ENCODE measurements at places on chromosomes 3 and 15.

DNA sequence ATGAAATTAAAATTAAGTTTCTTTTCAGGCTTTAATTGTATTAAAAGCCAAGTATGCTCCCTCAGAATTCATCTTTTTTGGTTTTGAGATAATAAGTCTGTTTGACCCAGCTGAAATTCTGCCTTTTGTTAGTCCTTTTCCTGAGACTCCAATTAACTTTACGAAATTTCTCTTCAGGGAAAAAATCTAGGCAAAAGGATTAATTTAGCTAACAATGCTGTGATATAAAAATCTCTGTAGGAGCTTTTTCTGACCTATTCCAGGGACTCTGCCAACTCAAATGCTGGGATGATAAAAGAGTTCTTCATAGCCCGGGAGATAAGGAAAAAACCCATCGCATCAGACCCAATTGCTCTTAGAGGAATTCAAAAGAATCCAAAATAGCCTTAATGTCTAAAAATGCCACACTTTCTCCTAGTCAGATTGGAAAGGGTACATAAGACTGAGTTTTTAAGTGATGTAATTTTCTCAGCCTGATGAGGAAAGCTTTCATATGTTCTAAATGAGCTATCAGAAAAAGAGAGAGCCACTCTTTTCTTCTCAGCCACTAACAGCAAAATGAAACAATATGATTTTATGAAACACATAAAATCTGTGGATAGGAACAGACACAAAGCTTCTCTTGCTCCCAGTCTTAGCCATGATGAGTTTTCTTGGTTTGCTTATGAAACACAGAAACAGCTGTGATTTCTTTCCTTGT is 405.1 kb downstream of the ROBO1 start:
- DNase-seq: no peak

DNA sequence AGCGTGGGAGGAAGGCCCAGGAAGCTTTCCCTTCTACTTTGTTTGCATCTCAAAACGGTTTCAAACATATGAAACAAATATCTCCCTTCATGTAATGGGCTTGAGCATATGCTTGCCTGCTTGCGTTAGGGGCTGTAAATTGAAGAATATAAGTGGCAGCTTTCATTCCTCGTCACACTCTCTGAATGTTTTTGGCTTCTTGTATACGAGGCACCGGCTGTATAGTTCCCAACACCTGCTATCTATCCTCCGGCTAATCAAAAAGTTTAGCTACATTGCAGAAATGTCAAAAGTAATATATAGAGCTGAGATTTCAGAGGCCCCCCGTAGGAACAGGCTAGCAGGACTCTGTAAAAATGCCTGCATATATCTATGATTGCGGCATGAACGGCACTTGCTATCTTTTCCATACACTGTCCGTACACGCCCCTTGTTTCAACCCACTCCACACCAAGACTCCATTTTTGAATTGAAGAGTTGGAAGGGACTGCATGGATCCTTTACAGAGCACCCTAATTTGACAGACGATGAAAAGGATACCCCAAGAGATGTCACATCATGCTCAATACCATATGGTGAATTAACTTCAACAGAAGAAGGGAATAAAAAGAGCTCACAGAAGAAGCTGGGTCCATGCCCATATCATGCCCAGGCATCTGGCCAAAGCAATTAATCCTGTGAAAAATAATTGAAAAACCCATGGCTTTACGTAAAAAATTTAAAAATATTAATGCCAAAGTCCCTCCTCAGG is 2.5 kb downstream of the MASP1 start:
- no peak for DNase-seq

GRCh38 chr3:64109438-64109837 is 86.1 kb upstream of the PSMD6 start:
- no peak for DNase-seq

DNA sequence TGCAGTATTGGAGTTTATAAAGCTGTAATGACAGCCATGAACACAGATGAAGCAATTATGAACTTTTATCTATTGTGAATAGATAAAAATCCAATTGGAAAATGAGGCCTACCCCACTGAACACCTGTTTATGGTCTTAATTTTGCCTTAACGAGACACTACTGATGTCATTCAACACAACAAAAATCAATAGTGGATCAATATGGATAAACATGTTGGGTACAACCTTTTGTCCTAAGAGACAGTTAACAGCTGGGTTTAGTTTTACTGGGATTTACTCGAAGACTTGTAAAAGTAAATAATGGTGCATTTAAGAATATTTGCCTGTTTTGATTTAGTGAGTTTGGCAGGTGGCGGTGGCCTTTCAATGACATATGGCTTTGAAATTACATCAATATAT is 217.8 kb downstream of the NR1D2 start:
- no peak for DNase-seq

- no peak for DNase-seq
These were observed 80.7 kb upstream of the GSK3B start for GRCh38 chr3:120174811-120175539.

- no peak for DNase-seq
These were observed 58.1 kb downstream of the CD200 start for GRCh38 chr3:112390783-112391641.

DNA sequence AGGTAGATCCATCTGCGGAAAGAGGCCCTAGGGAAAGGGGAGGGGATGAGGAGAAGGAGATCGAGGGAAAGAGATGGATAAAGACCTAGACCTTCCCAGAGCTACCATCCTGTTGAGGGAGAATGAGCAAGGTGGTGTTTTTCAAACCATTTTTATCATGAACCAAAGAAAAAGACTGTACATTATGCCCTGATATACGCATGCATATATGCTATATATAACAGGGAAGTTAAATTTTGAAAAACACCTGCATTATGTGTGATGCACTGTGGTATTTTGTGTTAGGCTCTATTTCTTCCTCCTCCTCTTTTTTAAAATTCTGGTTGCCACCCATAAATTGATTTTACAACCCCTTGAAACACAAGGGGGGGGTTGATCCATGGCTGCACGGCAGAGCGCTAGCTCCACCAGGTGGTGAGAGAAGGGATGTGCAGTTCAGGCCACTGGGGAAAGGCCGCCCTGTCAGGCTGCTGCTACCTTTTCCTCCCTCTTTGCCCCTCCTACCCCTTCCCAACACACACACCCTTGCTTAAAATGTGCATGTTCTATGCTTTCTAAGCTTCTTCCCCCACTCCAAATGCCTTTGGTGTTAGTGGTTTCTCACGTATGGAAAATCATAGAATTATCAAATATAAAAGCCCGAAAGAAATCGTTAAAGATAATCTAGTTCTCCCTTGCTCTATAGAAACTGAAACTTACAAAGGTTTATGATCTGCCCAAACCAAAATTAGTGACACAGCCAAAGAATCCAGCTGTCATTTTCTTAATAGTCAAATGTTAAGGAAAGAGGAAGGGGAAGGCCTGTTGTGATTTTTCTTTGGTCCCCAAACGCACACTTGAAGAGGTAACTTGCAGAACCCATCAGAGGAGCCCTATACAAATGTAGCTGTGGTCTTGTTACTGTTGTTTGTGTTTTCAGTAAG is 262.0 kb upstream of the UMPS start:
- DNase-seq: no peak

DNA sequence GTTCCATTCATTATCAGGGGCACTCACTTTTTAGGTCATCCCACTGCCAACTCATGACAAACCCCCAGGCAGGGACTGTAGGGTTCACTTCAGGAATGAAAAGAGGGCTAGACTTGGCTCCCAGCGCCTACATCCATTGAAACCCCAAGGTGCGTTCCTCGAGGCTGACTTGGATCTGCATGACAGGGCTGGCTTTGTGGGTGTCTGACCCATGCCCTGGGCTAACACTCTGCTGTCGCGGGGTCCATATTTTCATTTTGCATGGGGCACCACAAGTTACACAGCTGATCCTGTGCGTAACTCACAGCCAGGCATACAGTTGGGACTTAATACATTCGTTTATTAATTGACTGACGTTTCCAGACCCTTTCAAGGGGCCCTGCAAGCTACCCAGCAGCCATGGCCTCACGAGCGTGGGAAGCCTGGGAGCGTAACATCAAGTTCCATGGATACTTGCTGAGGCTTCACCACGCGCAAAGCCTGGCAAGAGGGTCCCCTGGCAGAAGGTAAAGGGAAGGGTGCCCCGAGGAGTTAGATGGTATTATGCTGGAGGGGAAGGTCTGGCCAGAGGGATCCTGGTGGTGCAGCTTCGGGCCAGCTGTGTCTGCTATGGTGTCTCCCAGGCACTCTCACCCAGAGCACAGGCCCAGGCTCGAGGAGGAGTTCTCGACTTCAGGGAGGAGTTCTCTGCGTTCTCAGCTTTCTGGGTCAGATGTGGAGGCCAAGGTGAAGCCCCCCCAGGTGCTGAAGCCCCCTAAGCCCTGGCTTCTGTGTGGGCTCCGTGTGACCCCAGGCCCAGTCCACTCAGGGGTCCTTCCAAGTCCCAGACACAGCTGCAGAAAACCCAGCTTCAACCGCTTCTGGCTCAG is 85.4 kb downstream of the ADAMTS17 start:
- DNase-seq: no peak

DNA sequence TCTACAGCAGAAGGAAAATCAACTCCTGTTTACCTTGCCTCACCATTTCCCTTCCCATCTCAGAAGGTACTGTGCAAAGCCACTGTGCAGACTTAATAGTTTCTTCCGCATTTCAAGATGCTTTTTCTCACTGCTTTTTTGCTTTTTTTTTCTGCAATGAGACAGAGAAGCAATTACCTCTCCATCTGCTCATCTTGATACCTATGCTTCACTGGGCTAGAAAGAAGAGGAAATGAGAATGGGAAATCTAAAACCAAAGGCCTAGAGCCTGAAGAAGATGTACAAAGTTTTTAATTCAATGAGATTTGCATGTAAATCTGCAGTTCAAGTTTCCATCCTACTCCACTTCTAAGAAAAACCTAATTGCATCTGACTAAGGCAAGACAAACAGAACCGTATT is 238.1 kb upstream of the SETMAR start:
- no peak for DNase-seq

DNA sequence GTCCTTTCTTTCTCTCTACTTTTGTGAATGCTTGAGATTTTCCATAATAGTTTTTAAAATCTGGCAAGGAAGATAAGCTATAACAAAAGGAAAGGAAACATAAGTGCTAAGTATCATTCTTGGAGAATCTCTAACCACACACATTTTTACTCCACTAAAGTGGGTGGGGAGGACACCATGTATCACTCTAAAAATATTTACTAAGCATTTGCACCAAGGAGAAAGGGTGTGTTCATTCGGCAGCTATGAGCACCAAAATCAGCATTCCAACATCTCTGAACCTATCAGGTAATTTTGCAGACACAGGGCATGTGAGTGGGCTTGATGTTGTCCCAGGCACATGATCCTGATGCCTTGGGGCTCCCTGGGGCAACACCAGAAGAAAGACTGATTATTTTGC is 5.5 kb downstream of the B4GALT4 start:
- no peak for DNase-seq

DNA sequence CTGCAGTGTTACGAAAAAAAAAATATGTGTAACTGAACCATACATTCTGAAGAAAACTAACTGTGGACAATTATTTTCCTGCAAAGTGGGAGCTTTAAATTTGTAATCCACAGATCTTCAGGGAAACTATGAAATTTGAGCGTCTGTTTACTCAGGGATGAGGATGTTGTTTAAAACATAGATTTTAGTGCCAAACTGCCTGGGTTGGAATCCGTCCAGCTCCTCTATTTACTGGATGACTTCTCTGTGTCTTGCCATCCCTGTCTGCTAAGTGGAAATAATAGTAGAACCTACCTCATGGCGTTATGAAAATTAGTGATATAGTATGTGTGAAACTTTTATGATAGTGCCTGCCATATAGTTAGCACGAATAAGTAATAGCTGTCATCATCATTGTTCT is 666.5 kb downstream of the SQOR start:
- no peak for DNase-seq

DNA sequence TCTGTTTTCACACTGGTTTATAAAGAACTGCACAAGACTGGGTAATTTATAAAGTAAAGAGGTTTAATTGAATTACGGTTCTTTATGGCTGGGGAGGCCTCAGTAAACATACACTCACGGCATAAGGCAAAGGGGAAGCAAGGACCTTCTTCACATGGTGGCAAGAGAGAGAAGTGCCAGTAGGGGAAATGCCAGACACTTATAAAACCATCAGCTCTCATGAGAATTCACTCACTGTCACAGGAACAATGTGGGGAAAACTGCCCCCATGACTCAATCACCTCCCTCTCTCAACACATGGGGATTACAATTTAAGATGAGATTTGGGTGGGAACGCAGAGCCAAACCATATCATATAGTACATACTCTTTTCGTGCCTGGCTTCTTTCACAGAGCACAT is 42.4 kb downstream of the MAP2K1 start:
- no peak for DNase-seq

DNA sequence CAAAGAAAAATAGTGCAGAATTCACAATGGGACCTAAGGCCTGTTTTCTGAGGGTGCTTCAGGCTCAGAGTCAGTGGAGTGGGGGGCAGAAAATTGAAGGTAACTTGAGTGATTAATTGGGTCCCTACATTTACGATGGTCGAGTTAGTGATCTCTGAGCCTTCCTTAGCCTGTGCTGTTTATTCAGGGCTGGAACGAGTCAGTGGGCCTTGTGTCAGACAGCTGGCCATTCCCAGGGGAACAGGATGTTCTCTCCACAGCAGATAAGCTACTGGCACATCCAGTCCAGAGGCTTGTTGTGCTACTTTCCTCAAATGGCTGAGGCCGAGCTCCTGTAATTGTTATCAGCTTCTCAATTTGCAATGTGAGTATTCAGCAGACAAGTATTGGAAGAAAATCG is 29.2 kb upstream of the CNTN3 start:
- no peak for DNase-seq

GRCh38 chr3:165195241-165195639 is 944 bp downstream of the SLITRK3 start:
- DNase-seq: no peak

GRCh38 chr15:31049111-31049510 is 52.4 kb downstream of the TRPM1 start:
- no peak for DNase-seq

DNA sequence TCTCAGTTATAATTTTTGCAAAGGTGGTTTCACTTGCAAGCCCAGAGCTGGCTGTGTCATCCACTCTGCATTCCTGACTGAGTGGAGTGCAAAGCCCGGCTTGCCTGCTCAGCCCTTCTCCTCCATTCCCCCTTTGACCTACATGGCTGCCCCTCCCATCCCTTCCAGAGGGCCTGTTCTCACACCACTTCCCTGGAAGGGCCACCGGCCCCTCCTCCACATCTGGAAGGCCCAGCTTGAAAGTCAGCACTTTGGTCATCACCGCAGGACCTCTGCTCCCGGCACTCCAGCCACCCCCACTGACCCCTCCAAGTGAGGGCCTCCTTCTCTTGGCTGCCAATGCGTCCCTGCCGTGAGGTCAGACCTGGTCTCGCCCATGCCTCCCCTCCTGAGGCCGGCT is 74.1 kb upstream of the RNF7 start:
- no peak for DNase-seq

DNA sequence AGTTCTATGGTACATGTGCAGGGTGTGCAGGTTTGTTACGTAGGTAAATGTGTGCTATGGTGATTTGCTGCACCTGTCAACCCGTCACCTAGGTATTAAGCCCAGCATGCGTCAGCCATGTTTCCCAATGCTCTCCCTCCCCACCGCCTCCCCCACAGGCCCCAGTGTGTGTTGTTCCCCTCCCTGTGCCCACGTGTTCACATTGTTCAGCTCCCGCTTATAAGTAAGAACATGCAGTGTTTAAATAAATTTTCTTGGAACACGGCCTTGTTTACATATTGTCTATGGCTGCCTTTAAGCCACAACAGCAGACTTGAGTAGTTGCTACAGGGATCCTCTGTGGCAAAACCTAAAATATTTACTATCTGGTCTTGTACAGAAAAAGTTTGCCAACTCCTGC is 41.3 kb upstream of the CORO2B start:
- DNase-seq: no peak
